Osteoblast (primary cell): ENCODE measurements at places on chromosomes 4 and X. TPM values are rescaled to one million over a fixed set of nuclear protein-coding genes. Genes with fewer than 3 reads are reported as not detected.

GRCh38 chrX:13377550-13377934 lies 57.7 kb upstream of the ATXN3L start:
- peak; percentile 66 for DNase-seq

DNA sequence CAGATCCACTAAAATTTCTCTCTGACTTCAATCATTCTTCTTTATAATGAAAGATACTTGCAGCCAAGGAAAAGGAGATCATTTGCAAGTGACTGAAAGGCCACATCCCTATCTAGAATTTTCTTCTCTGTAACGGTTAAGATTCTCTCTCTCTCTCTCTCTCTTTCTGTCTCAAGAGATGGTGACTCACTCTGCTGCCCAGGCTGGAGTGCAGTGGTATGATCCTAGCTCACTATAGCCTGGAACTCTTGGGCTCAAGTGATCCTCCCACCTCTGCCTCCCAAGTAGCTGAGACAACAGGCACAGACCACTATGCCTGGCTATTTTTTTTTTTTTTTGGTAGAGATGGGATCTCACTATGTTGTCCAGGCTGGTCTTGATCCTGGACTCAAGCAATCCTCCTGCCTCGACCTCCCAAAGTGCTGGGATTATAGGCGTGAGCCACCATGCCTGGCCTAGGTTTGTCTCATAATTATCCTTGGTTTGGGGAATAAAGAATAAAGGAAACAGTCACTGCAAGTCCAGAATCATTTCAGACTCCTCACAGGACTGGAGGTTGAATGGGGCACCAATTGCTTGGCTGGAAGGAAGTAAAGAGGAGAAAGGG lies 33.3 kb upstream of the GALNT7 start:
- no peak for DNase-seq

DNA sequence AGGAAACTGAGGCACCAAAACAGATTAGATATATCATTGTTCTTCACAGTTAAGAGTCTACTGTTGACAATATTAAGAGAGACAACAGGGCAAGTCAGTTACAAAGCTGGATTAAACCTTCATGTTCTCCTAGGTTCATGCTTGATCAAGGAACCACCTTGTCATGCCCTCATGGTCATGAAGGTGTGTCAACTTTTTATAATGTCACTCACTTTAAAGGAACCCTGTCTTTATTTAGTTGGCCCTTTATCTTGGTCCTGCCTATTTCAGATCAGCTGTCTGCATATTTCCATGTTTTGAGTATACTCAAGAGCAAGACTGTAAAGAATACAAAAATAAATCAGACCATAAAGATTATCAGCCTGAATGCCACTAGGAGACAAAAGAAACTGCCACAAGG lies 140.2 kb upstream of the FAM241A start:
- DNase-seq: no peak

DNA sequence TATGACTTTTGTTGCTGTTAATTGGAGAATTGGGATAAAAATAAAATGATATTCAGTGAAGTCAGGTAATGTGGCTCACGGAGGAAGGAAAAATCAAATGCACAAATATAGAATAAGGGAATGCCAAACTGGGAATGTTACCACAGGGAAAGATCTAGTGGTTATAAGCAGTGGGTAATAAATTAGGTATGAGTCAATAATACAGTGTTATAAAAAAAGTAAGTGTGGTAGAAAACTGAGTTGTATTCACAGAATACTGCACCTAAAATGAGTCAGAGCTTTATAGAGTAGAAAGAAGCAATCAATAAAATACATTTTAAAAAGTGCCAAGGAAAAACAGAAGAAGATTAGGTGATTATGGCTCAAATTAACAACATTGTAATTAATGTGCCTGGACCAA lies 34.5 kb downstream of the INTS12 start:
- DNase-seq: no peak

GRCh38 chr4:8694226-8694625 lies 101.7 kb downstream of the CPZ start:
- peak; percentile 38 for DNase-seq

DNA sequence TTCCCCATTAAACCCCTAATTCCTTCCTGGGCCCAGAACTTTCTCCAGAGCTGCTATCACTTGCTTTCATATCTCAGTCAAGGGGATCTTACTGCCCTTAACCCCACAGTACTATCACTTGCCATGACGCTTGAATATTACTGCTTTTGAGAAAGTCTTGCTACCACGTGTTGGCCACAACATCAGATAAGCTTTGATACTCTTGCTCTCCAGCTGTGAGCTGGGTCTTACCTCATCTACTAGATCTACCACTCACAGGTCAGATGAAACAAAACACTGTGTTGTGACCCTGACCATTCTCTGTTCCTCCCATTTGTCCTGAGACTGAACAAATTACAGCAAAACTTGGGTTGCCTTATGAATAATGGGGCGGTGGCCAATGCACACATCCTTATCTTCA lies 12.1 kb upstream of the TAPT1 start:
- no peak for DNase-seq

GRCh38 chrX:23008431-23009099 lies 8.8 kb downstream of the DDX53 start:
- DNase-seq: no peak

DNA sequence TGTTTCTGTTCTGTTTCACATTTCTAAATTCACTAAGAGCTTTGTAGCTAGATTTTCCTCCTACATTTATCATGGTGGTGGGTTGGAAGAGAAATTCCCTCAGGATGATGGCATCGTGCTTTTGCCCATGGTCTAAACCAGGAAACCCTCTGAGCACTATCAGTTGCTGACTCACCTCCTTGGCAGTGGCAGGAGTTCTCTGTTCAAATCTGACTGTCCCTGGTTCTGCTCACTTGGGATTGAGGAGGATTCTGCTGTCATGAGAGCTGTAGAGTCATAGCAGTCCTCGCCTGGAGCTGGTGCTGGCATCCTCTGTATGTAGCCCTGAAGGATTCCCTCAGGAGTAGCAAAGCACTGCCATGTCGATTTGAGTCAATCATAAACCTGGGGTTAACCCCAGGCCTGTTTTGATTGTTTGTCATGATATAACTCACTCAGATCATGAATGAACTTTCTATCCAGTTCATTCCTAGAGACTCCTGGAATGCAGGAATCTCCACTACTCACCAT lies 9.4 kb downstream of the TEX13A start:
- DNase-seq: no peak

DNA sequence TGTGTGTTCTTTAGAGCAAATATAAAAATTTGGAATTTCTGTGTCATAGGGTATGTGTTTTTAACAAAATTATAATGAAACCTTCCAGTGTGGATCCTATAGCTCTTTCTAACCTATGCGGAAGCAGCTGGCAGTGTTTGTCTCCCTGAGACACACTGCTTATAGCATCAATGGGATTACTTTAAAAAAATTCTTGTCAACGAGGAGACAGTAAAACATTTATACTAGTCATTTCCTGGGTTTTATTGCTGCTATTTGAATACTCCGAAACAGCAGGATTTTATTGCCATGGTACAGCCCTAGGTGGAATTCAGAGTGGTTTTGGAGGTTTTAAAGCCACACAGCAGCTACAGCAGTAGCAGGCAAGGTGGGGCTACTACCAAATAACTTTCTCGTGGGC lies 145.1 kb upstream of the IL1RAPL2 start:
- DNase-seq: no peak

DNA sequence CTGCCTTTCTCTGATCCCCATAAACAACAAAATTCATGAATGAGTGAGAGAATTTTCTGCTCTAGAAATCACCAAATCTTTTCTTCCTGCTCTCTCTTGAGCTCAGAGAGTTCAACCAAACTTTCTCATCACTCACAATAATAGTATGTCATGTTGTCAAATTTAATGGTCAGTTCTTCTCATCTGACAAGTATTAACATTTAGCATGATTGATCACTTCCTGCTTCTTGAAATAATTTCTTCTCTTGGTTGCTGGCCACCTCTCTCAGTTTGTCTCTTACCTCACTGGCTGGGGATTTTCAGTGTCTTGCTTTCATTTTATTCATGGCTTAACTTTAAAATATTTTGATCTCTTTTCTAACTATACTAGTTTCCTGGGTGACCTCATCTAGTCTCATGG lies 25.5 kb upstream of the FGF5 start:
- no peak for DNase-seq

GRCh38 chrX:153968754-153969124 lies 2.9 kb downstream of the HCFC1 start:
- no peak for DNase-seq

- no peak for DNase-seq
These were observed 110.2 kb upstream of the MYOZ2 start for GRCh38 chr4:119025420-119025819.

GRCh38 chrX:110412971-110413726 lies 54.5 kb downstream of the RTL9 start:
- DNase-seq: no peak

GRCh38 chr4:84684361-84684760 lies 101.4 kb downstream of the CDS1 start:
- no peak for DNase-seq

DNA sequence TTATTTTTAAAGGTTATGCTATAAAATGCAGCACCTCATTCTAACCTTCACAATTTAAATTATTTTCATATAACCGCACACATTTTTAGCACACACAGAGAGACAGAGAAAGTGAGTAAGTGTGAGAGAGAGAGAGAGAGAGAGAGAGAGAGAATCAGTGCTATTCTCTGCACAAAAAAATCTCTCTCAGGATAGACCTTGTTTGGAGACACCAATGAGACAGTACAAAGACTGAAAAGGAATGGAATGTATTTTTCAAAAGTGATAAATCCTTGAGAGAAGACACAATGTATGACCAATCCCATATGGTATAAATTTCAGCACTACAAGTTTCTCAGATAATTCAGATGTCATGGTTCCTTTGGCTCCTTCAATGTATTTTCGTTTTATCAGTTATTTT lies 132.1 kb upstream of the PCDH18 start:
- no peak for DNase-seq

- DNase-seq: no peak
These were observed 2.3 kb downstream of the GPR174 start for GRCh38 chrX:79146640-79147390.

- peak; percentile 3 for DNase-seq
These were observed 33.6 kb upstream of the JADE1 start for GRCh38 chr4:128775916-128776315.

- DNase-seq: no peak
These were observed 148.9 kb upstream of the JADE1 start for GRCh38 chr4:128660361-128661215.

DNA sequence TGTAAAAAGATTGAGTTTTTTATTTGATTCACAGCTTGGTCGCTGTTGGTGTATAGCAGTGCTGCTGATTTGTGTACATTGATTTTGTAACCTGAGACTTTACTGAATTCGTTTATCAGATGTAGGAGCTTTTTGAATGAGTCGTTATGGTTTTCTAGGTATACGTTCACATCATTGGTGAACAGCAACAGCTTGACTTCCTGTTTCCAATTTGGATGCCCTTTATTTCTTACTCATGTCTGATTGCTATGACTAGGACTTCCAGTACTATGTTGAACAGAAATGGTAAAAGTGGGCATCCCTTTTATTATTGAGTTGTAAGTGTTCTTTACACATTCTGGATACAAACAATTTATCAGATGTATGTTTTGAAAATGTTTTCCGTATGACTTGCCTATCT lies 76.0 kb downstream of the ADGRG4 start:
- no peak for DNase-seq

DNA sequence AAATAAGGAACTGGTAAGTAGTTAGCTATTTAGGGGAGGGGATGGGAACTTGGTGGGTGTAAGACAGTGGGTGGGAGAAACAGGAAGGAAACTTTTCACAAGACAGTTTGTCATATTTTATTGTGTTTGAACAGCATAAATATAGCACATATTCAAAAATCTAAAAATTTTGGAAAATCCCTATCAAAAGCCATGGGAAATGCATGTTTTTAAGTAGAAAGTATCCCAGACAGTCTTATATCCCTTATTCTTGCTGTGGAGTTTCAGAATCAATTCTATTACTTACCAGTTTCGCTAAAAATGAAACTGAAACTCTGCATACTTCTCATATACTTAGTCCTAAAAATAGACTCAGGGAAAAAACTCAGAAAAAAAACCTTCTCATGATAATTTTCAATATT lies 22.3 kb upstream of the RASGEF1B start:
- DNase-seq: no peak

DNA sequence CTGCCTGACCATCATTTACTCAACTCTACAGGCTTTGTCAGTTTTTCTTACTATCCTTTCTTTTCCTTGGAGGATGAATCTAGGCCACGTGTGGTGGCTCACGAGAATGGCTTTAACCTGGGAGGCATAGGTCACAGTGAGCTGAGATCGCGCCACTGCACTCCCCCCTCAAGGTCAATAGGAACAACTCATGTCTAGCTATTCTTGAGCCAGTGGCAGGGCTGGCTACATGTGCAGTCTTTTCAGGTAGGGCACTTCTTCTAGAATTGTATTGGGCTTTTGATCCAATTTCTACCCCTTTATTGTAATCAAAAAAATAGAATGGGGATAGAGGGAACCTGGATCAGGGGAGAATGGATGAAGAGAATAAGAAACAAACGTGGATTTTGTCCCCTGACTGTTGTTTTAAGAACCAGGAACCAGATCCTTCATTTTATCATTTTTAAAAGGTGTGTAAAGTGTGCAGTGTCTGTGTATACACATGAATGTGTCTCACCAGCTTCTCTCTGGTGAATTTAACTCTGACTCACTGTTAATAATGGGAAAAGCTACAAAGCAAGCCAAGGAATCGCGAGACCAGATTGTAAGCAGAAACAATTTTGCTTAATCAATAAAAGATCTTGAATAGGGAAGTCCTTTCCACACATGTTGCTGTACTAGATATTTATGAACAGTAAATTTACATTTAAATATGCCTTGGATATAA lies 283.9 kb upstream of the GPC4 start:
- no peak for DNase-seq

DNA sequence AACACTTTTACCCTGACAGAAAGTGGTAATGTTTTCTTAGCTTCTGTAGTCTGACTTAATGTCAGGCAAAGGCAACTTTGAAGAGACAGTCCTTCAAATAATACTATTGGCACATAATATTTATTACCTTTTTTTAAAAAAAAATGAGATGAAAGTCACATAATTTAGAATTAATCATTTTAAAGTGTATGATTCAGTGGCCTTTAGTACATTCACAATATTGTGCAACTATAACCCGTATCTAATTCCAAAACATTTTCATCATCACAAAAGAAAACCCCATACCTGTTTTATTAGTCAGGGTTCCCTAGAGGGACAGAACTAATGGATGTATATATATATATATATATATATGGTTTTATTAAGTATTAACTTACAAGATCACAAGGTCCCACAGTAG lies 94.8 kb upstream of the TEX13A start:
- DNase-seq: no peak

PPEF2 gene
- total RNA-seq: not detected in 2 replicates

ABCB7 gene
- total RNA-seq: 28.2 and 30.4 TPM in 2 replicates

CYTL1 gene
- 0.36 and 15.3 TPM in 2 replicates for total RNA-seq

EFNB1 gene
- total RNA-seq: 34.7 and 35.7 TPM in 2 replicates

MAGED1 gene
- 257 and 258 TPM in 2 replicates for total RNA-seq

SUPT20HL1 gene
- total RNA-seq: not detected in 2 replicates

GRPEL1 gene
- 10.3 and 21.0 TPM in 2 replicates for total RNA-seq

MAOA gene
- total RNA-seq: 4.1 and 5.8 TPM in 2 replicates

CDX4 gene
- total RNA-seq: not detected in 2 replicates

SPANXA2 gene
- 0.29 TPM in 1 of 2 replicates, not detected in the other for total RNA-seq

CCKAR gene
- 0.59 and 2.5 TPM in 2 replicates for total RNA-seq

SMIM10 gene
- 7.1 and 8.0 TPM in 2 replicates for total RNA-seq

OPRPN gene
- not detected in 2 replicates for total RNA-seq

TKTL2 gene
- not detected in 2 replicates for total RNA-seq
